Adrenal gland (tissue), 19 donors: ENCODE measurements at places on chromosomes 6 and 20.

DNA sequence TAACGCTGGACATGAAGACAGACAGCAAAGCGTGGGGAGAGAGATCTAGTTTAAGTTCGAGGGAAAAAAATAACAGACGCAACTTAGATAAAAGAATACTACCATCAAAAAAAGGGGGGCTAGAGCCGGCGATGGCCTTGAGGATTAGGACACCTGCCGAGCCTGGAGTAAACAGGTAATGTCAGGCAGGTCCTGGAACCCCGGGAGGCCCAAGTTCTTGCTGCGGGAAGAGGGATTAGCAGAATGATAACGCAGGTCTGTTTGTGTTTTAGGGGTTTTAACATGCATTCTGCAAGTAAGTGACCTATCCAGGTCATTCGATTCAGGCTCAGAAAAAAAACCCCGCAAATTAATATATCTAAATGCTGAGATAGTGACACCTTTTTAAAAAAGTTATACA is 754 bp upstream of the TMEM170B start:
- peak overlapping the region; percentile 95 for H3K4me3 ChIP-seq
- H3K27me3 ChIP-seq: no peaks in the 10 kb centered on the region
- H3K4me1 ChIP-seq: peaks cover 24% of the 10 kb centered on the region
- no peaks in the 10 kb centered on the region for H3K36me3 ChIP-seq

DNA sequence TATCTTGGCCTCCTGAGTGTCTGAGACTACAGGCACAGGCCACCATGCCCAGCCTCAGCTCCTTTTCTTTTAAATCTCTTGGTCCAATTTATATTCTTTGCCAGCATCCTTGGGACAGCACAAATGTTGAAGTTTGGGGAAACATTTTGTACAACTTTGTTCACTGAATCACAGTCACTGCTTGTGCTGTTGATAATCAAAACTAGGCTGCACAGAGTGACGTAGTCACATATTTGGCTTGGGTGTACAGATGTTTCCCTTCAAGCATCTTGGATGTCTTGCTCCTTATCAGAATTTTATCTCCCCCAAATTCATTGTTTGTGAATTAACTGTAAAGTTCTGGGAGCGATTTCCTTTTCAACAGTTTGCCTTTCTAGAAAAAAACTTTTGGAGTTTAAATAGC is 17.9 kb downstream of the CARMIL1 start:
- DNase-seq: no peak
- no peak overlapping the region for H3K27ac ChIP-seq
- H3K4me3 ChIP-seq: no peak overlapping the region
- no peaks in the 10 kb centered on the region for H3K36me3 ChIP-seq

- DNase-seq: no peak
- H3K4me3 ChIP-seq: no peak overlapping the region
- H3K36me3 ChIP-seq: no peaks in the 10 kb centered on the region
- H3K27ac ChIP-seq: no peak overlapping the region
- peaks cover 10% of the 10 kb centered on the region for H3K4me1 ChIP-seq
Observed at GRCh38 chr20:62860391-62860923, 1.2 kb downstream of the TCFL5 start.

DNA sequence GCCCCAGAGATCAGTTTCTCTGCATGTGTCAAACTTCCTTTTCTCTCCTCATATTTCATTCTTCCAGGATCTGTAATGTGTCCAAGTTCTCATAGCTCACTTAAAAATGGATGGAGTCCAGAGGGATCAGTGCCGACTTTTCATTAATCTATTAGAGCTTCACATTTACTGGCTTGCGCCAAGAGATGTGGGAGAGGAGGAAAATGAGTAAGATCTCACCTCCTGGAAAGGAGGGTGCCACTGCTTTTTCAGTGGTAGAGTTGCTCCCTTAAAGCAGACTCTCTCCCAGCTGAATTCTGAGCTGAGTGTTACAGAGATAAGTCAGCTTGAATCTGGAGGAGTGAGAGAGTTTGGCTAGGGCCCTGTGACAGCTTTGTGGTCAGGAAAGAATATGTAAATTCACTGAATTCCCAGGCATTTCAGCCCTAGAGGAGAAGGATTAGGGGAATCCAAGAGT is 175.9 kb downstream of the SOX4 start:
- peaks cover 3% of the 10 kb centered on the region for H3K4me1 ChIP-seq
- no peak overlapping the region for H3K4me3 ChIP-seq
- no peaks in the 10 kb centered on the region for H3K36me3 ChIP-seq
- no peak overlapping the region for H3K27ac ChIP-seq

- H3K36me3 ChIP-seq: no peaks in the 10 kb centered on the region
- no peak for DNase-seq
- H3K27me3 ChIP-seq: no peaks in the 10 kb centered on the region
- no peak overlapping the region for H3K4me3 ChIP-seq
- no peak overlapping the region for H3K27ac ChIP-seq
Observed at GRCh38 chr20:8524101-8525016, 392.3 kb downstream of the PLCB1 start.

- no peak for DNase-seq
- H3K27ac ChIP-seq: no peak overlapping the region
- H3K4me1 ChIP-seq: no peaks in the 10 kb centered on the region
- H3K36me3 ChIP-seq: no peaks in the 10 kb centered on the region
- H3K27me3 ChIP-seq: no peaks in the 10 kb centered on the region
Observed at GRCh38 chr6:140209775-140210174, 835.3 kb upstream of the CITED2 start.

DNA sequence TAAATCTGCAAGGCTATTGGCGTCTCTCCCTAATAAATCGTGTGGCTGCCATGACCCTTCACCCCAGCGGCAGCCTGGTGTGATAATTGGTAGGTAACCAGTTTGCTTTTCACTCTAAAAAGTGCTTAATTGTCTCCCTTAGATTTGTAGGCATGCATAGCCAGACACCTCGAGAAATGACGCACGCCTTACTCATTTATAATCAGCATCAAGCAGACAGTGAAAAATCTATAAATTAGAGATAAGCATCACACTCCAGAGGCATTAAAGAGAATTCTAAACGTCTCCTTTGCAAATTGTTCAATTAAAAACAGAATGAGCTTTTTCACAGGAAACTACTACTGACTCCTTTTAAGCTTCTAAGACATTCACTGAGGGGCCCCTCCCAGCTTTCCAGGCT is 110.2 kb upstream of the RPS6KA2 start:
- DNase-seq: no peak
- no peak overlapping the region for H3K4me3 ChIP-seq
- H3K4me1 ChIP-seq: no peaks in the 10 kb centered on the region

GRCh38 chr6:11805259-11806053 is 26.9 kb upstream of the ADTRP start:
- H3K27me3 ChIP-seq: no peaks in the 10 kb centered on the region
- no peak for DNase-seq
- no peaks in the 10 kb centered on the region for H3K36me3 ChIP-seq
- no peak overlapping the region for H3K4me3 ChIP-seq
- H3K4me1 ChIP-seq: no peaks in the 10 kb centered on the region

GRCh38 chr6:46925563-46926253 is 4.0 kb upstream of the ADGRF5 start:
- no peaks in the 10 kb centered on the region for H3K27me3 ChIP-seq
- H3K4me1 ChIP-seq: no peaks in the 10 kb centered on the region
- no peaks in the 10 kb centered on the region for H3K36me3 ChIP-seq

- DNase-seq: no peak
- H3K4me3 ChIP-seq: no peak overlapping the region
- H3K4me1 ChIP-seq: no peaks in the 10 kb centered on the region
- H3K36me3 ChIP-seq: no peaks in the 10 kb centered on the region
Observed at GRCh38 chr20:15986690-15987089, 586.6 kb downstream of the KIF16B start.

- H3K27me3 ChIP-seq: no peaks in the 10 kb centered on the region
- H3K4me1 ChIP-seq: no peaks in the 10 kb centered on the region
- no peak overlapping the region for H3K27ac ChIP-seq
- H3K4me3 ChIP-seq: no peak overlapping the region
- DNase-seq: no peak
Observed at GRCh38 chr20:11188843-11189603, 515.2 kb upstream of the JAG1 start.

DNA sequence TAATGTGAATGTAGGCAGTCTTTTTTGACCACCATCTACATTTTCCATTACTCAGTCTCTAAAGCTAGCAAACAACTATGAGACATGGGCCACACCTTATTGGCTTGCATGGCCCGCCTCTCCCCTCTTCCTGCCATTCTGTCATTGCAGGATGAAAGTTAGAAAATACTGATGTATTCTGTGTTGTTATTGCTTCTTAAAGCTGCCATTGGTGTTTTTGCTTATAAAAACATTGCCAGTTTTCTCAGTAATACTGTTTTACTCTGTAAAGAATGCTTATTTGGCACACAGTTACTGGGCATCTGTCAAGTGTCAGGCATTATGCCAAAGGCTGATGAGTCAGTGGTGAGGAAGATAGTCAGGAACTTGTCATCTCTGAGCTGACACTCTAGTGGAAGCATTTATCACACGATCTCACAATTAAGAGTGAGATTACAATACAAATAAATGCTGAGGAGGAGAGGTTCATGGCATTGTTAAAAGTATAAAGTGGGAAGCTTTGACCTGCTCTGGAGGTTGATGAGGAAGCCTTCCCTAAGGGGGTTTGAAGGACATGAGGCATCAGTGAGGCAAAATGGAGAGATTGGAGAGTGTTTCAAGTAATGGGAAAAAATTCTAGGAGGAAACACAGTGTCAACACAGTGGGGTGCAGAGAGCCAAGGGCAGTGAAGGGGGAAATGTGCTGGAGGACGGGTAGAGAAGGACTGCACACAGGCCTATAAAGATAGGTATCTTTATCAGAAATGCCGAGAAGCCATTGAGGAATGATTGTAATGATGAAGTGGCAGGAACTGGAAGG is 14.7 kb downstream of the KLHL32 start:
- no peaks in the 10 kb centered on the region for H3K36me3 ChIP-seq
- H3K4me1 ChIP-seq: peaks cover 6% of the 10 kb centered on the region
- peak; percentile 59 for DNase-seq
- no peak overlapping the region for H3K4me3 ChIP-seq
- H3K27me3 ChIP-seq: peaks cover 7% of the 10 kb centered on the region

DNA sequence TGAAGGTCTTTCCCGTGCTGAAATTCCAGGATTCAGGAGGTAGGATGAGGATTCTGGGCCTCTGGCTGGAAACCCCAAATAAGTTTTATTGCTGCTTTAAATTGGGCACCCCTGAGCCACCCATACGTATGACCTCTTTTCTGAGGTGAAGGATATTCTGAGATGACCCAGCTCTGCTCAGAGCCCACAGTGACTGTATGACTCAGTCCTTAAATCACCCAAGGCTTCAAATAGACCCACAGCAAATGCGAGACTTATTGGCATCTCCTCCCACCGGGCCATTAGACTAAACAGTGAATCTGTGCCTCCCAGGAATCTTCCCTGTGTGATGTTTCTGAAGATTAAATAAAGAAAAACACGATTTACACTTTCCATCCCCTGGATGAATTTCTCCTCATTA is 9.5 kb downstream of the SIRPG start:
- DNase-seq: no peak
- no peak overlapping the region for H3K4me3 ChIP-seq
- H3K27me3 ChIP-seq: no peaks in the 10 kb centered on the region
- H3K27ac ChIP-seq: no peak overlapping the region

DNA sequence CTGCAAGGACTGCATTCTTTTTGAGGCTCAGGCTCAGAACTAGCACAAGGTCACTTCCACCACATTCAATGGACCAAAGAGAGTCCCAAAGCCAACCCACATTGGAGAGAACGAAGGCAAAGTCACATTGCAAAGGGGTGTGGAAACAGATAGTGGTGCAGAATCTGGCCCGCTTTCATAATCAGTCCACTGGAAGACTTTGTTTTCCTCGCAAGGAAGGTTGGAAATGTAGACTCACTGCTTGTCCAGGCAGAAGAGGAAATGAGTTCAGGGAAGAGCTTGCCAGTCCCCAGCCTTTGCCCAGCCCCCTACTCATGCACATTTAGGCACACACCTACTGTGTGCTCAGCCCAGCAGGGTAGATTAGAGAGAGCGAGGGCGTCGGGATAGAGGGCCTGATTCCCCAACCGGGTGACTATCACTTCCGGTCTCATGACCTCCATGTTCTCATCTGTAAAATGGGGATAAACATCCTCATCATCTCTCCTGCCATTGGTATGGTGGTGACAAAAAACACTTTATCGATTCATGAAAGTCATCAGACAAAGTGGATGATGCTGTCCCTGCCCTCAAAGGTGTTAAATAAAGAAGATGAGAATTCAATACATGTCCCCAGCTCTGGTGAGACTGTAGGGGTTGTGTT is 24.3 kb upstream of the CCN5 start:
- peak; percentile 75 for DNase-seq
- H3K4me3 ChIP-seq: no peak overlapping the region
- peaks cover 39% of the 10 kb centered on the region for H3K4me1 ChIP-seq
- peak overlapping the region; percentile 37 for H3K27ac ChIP-seq
- H3K27me3 ChIP-seq: no peaks in the 10 kb centered on the region
- H3K36me3 ChIP-seq: no peaks in the 10 kb centered on the region

DNA sequence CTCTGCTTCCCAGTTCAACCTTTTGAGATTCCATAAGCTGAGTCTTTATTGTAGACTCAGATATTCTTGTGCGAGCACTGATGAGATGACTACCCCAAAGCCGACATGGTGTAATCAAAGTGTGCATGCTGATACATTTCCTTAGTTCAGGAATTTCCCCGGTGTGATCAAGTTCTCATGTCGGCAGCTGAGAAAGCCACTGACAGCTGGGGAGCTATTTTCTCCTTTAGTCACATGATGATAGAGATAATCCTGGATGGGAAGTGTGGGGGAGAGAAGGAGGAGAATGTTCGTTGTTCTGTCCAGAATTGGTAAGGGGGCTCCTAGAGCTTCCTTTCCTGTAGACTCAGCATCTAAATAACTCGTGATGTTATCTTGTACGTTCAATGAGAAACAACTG is 7.7 kb upstream of the CAP2 start:
- no peaks in the 10 kb centered on the region for H3K27me3 ChIP-seq
- DNase-seq: no peak
- no peaks in the 10 kb centered on the region for H3K36me3 ChIP-seq
- no peak overlapping the region for H3K27ac ChIP-seq

DNA sequence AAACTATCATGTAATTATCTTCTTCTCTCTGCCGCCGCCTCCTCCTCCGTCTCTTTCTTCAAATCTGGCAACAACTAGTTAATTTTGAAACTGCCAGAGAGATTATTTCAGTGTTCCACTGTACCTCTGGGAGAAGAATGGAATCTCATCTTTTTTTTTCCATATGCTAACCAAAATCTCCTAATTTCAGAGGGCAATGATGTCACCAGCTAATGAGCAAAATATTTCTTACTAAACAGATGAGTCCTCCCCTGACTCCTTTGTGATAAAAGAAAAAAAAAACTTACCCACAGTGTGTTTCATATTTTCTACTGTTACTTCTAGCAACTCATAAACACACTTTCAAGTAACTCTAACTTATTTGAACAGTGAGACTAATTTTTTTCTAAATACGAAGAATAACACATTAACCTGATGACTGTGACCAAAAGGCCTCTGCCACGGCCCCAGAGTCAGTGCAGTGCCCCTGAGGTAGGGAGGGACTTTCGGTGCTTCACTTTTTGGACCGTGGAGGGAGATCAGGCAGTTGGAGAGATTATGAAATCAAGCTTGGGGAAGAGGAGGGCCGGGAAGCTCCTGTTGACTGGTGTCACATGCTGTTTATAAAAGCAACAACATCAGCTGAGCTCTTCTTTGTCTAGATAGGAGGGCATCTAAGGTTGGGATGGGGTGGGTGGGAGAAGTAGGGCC is 159.6 kb downstream of the SASH1 start:
- H3K4me3 ChIP-seq: no peak overlapping the region
- DNase-seq: no peak
- H3K36me3 ChIP-seq: no peaks in the 10 kb centered on the region
- no peak overlapping the region for H3K27ac ChIP-seq
